HT1080 (cell line): ENCODE measurements at places on chromosomes 11 and 22. TPM values are rescaled to one million over a fixed set of nuclear protein-coding genes. Genes with fewer than 3 reads are reported as not detected.

Gene SCGB1D1
- total RNA-seq = not detected in 2 replicates

Gene APOBEC3B
- 6.5 and 13.1 TPM in 2 replicates for total RNA-seq

Gene ANO1
- 0.13 and 0.26 TPM in 2 replicates for total RNA-seq

Gene DEFB131B
- not detected in 2 replicates for total RNA-seq

Gene FOXR1
- not detected in 2 replicates for total RNA-seq

Gene IGSF22
- total RNA-seq = not detected in 2 replicates

Gene PLAAT3
- 27.8 and 28.6 TPM in 2 replicates for total RNA-seq

Gene ANAPC15
- 70.7 and 81.5 TPM in 2 replicates for total RNA-seq

DNA sequence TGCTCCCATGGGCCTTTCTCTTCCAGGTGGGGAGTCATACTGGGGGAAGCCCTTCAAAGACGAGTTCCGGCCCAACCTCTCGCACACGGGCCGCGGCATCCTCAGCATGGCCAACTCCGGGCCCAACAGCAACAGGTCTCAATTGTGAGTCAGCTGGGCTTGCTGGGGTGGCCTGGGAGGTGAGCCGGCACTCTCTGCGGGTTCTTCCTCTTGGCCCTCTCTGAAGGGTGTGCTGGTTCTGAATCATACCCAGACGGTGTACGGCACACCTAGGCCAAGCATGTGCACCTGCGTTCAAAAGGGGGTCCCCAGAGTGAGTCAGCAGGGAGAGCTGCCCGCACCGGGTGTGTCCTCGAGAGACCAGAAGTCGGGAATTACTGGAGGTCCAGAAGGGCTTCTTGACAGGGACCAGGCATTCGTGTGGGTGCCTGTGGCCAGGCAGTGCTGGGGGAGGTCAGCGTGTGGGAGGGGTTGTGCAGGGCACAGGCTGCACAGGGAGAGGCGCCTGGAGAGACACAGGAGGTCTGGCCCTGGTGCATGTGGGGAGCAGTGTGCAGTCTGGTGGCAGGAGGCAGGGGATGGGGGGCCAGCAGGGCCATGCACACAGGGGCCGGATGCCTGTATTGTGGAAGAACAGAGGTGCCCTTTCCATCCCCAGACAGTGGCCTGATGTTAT lies 23.0 kb downstream of the PPIL2 start:
- DNase-seq = no peak

DNA sequence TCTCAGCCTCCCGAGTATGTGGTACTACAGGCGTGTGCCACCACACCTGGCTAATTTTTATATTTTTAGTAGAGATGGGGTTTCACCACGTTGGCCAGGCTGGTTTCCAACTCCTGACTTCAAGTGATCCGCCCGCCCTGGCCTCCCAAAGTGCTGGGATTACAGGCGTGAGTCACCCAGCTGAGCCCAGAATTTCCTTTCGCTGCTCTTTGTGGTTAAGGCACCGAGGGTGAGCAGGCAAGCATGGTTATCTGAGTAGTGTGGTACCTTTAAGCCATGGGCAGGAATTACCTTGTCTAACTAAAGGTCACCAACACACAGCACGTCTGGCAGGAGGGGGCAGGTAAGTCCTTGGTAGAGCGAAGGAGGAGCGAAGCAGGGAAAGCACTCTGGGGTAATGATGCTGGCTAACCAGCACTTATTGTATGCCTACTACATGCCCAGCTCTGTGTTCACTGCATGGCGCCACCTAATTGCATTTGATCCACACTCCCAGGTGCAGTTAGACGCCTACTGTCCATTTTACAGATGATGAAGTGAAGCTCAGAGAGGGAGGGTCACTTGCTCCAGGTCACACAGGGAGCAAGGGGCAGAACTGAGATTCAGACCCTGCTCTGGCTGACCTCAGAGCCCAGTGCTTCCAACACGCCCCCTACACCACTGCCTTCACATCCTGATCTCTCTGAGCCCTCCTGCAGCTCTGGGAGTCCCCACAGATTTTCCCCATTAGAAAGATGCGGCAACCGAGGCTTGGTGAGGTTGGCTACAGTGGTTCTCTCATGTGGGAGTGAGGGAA lies 45.7 kb downstream of the TRIOBP start:
- peak; percentile 94 for DNase-seq

GRCh38 chr22:17491090-17491640 lies 72.1 kb upstream of the SLC25A18 start:
- DNase-seq = no peak

DNA sequence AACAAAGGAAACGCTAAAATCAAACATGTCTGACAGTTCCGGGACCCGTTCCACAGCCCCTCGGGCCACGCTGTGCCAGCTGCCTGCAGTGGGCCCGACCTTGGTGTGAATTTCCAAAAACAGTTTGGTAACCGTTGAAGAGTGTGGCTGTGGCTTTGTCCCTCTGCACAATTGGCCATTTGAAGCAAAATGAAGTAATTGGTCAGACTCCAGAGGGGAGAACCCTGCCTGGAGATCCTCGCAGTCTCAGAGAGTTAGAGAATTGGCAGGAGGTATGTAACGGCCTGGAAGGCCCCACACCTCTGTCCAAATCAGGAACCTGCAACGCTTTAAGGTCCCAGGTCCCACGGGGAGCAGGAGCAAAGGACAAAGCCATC lies 26.3 kb downstream of the TRMU start:
- DNase-seq = no peak

GRCh38 chr11:88303037-88303436 lies 34.5 kb downstream of the CTSC start:
- DNase-seq = no peak

GRCh38 chr11:92269021-92269420 lies 44.4 kb downstream of the FAT3 start:
- DNase-seq = peak; percentile 63

- peak; percentile 48 for DNase-seq
These were observed 114.9 kb downstream of the ETS1 start for GRCh38 chr11:128472128-128473089.

DNA sequence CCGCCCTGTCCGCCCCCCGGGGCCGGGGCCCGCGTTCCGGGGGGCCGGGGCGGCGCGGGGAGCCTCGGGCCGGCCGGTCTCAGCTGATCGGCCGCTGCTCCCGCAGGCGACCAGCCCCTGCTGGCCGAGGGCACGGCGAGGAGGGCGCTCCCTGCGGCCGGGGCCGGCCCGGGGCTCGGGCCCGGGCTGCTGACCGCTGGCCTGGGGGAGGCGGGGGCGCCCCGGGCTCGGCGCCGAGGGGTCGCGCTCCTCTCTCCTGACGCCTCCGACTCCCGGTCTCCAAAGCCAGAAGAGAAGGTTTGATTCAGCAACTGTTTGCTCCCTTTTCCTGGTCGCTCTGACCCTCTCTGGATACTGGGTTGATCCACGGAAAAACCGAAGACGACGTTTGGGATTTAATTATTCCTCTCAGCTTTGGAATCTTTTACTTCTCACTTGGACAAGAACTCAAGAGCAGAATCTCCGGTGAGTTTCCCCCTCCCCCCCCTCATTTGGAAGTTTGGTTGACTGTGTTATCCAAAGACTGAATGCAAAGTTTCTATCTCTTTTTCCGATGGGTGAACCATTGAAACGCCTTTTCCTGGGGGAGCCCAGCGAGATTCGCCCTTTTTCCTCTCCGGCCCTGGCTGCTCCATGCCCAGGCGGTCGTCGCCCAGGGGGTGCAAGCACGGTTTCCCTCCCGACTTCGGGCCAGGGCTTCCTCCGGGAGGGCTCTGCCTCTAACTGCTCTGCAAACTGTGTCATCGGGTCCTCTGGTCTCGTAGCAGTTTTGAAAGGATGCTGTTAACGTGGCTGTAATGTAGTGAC lies 725 bp downstream of the KDM2A start:
- DNase-seq = no peak
